NB4 (cell line): ENCODE measurements at places on chromosomes 2 and 18.

DNA sequence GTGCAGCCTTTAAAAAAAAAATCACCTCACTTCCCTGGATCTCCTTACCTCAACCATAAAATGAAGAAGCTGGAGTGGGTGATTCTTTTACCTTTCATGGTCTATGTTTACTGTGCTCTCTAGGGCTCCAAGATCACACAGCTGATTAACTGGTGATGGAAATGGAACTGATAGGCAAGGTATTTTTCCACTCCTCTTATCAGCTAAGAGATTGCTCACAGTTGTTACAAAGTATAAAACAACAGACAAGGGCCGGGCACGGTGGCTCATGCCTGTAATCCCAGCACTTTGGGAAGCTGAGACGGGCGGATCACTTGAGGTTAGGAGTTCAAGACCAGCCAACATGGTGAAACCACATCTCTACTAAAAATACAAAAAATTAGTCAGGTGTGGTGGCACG is 14.5 kb downstream of the RPS27A start:
- DNase-seq, result no peak

- DNase-seq, result no peak
These were observed 1287.3 kb downstream of the CNTNAP5 start for GRCh38 chr2:125312342-125312741.

- DNase-seq, result no peak
These were observed 21.6 kb downstream of the MAP2 start for GRCh38 chr2:209445485-209445884.

DNA sequence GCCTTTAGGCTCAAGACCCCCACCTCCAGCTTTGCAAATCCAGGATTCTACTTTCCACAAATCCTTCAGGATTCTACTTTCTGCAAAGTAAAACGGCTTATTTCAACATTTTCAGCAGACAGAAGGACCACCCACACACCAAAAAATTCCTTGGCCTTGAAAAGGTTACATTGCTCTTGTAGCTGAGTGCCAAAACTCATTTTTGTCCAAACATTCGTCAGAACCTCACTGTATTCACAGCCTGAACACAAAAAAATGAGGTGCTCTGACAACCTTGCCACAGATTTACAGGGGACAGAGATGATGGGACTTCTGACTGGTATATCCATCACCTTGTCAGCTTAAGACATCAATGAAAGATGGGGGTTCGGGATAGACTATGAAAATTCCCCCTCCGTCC is 63.0 kb upstream of the COX7A2L start:
- DNase-seq, result no peak

DNA sequence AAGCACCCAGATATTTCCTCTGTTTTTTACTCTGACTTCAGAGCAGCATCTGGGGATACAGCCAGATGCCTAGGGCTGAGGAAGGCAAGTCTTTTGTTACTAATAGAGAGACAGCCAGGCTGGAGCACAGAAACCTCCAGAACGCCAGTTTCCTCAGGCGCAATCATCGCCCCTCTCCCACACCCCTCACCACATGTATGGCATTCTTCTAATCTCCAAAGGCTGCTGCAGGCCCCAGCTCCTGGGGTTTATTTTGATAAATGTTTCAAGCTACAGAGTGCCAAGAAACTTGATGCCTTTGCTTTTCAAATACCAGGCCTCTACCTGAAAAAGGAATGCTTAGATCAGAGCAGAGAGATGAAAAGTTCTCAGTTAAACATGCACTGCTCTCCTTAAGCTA is 283.6 kb downstream of the RBM43 start:
- no peak for DNase-seq

GRCh38 chr2:23381084-23381483 is 3.9 kb upstream of the KLHL29 start:
- DNase-seq, result peak; percentile 70

DNA sequence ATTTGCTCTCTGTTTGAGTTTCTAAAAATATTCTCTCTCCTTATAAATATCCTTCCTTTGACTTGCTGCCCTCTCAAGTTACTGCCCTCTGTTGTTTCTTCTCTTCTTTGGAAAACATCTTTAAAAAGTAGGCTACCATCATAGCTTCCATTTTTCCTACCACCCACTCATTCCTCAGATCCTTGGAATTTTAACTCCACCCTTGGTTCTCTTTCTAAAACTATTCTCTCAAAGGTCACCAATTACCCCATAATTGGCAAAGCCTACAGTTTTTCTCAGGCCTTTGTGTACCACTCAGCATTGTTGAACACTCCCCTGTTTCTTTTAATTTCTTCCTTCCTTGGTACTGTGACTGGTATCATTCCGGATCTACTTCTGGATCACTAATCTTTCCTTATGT is 43.0 kb upstream of the ITGAV start:
- DNase-seq, result no peak

DNA sequence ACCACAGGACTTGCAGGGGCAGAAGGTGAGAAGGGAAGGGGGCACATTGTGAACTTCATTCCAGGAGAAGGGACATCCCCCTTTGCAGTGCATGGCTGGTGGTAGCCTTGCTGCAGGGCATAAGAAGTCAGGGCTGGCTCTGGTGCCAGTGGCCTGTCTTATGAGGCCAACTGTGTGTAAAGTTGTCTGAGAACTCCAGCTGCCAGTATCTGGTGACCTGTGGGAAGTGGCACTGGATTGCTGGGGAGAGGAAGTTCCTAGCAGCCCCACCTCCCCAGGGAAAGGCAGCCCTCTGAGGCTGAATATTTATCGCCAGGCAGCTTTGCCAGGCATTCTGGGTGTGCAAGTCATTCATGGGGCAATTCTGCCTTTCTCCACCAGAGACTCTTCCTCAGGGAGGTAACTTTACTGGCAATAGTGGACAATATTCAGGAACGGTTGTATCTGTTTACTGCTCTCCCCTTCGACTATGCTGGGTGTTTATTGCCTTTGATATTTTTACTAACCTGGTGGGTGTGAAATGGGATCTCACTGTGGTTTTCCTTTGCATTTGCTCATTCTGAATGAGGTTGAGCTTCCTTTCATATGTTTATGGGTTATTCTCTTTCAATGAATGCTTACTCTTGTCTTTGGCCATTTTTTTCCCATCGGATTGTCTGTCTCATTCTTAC is 12.3 kb downstream of the TRPM8 start:
- peak; percentile 41 for DNase-seq

DNA sequence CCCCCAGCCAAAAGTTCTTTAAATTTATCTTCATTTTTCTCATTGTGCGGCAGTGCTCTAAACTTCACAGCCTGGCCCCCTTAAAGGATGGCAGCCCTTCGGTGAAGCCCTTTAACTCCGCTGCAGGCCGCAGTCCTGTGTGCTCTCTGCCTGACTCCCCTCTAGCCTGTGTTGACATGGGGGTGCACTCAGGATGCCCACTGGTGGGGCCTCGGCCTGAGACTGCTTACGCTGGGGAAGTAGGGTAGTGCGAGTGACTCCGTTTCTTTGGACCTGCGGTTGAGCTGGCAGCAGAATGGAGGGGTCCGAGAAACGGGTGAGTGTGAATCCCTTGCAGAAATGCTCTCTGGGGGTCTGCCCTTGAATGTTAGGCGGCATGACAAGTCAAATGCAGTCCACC is 5.6 kb downstream of the RAB12 start:
- DNase-seq, result no peak

DNA sequence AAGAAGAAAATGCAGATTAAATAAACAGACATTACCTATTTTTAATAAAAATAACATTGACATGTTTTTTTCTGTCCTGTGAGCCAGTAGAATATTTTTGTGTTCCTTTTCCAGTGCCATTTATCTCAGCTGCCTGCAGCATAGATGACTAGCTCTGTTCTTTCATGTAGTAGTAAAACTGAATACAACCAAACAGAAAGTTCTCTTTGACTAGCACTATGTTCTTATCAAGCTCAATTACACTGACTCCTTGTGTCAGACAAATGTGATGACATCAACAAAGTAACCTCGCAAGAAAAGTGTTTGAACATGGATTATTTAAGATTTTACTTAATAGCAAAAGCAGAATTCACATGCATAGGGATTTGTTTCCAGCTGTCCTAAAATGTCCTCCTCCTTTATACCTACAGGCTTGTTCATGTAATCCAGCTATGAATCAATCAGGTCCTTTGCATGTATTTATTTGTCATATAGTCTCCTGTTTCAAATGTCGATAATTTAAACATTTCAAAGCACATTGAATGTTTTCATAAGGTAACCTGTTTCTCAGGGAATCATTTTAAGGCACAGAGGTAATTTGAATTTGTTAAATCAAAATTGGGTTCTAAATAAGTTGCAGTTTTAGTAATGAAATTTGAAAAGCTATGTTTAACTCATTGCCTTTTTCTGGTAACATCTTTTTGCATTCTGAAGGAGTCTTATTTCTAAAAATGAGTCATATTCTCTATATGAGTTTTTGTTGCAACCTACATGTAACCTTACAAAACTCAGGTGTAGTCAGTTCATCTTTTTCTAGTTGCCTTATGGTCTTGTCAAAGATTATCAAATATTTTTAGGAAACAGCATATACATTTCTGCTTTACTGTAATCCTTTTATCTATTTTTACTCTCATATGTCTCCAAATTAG is 215.3 kb upstream of the GULP1 start:
- DNase-seq, result no peak

- no peak for DNase-seq
These were observed 11.7 kb downstream of the CCBE1 start for GRCh38 chr18:59685501-59685900.

GRCh38 chr2:175612280-175612679 is 389.8 kb downstream of the LNPK start:
- peak; percentile 63 for DNase-seq

DNA sequence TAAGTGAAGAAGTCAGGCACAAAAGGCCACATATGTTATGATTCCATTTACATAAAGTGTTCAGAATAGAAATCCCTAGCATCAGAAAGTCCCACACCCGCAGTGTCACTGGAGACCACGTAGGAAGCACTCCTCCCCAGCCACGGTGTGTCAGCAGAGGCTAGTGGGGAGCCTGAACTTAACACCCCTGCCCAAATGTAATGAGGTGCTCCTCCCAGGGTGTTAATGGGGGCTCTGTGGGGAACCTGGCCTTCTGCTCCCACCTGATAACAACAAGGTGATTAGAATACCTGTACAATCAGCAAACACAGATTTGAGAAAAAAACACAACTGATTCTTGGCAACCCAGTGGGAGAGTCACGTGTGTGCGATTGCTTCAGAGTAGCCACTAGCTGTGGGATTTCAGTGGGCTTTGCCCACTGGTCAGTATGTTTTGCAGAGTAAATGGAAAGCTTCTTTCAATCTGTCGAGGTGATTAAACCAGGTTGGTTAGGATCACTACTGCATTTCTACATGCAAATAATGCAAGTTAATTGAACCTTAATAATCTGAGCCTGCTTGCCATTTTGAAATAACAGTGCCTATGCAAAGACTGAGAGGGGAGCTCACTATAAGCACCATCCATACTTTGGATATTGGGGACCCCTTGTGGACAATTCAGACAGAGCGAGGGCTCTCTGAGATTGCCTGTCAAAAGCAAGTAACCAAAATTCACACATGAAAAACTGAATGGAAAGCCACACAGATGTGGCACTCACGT is 20.6 kb upstream of the ATRAID start:
- DNase-seq, result peak; percentile 76

DNA sequence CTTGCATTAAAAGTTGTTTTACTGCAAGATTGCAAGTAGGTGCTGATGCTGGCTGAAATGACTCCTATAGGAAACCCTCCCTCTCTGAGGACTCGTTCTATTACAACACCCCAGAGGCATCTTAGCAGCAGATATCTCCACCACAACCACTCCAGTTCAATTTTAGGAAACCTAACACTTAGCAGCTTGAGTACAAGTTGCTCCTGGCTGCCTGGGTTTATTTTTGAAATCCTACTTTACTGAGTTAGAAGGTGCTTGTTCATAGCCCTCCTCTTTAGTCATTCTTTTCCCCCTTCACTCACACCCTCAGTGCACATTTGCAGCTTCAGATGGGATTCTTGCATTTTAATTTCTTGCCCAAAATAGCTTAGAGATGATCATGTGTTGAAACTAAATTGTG is 111.5 kb downstream of the MTCL1 start:
- DNase-seq, result peak; percentile 15

- no peak for DNase-seq
These were observed 112.3 kb upstream of the CAVIN2 start for GRCh38 chr2:191959209-191959608.

- DNase-seq, result no peak
These were observed 54.5 kb downstream of the TSHZ1 start for GRCh38 chr18:75264926-75265597.

GRCh38 chr2:120769787-120770120 is 34.1 kb downstream of the GLI2 start:
- DNase-seq, result no peak

- DNase-seq, result no peak
These were observed 89.2 kb upstream of the MYO3B start for GRCh38 chr2:170088776-170089175.

DNA sequence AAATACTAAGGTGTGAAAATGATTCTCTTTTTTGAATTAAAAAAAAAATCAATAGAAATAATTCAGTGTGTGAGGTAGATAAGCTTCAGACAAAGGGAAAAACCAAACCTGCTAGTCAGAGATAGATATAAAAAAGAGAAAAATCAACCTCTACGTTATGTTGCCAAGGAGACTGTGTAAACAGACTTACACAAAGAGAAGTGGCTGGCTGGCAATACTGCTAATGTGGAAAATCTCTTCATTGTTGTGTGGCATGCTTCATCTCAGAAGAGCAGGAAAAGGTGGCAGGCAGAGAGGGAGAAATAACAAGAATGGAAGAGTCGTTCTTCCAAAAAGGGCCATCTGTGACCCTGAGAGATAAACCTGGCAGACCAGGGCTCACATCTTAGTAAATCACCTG is 200.8 kb downstream of the SLC8A1 start:
- no peak for DNase-seq
